Activated CD4-positive, alpha-beta T cell treated with anti-CD3 and anti-CD28 coated beads for 48 hours (primary cell): ENCODE measurements at places on chromosomes 11 and 22.

- DNase-seq = no peak
Measured at GRCh38 chr11:74662487-74663103, 68.6 kb downstream of the CHRDL2 start.

GRCh38 chr11:67657300-67657699, 6.8 kb upstream of the ACY3 start:
- DNase-seq = no peak

DNA sequence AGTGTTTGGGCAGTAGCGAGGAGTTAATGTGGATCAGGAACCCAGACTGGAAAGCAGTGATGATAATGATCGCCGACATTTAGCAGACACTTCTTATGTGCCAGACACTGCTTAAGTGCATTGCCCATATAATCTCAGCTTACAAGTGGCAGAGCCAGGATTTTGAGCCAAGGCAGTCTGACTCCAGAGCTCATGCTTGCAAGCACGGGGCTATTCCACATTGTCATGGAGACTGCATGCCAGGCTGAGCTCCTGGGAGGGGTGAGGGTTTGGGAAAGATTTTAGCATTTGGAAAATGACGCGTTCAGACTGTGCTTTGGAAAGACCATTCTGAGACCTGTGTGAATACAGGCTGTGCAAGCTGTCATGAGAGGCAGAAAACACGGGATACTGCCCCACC, 302.7 kb downstream of the DDX10 start:
- no peak for DNase-seq

- DNase-seq = no peak
Measured at GRCh38 chr11:92656783-92657182, 312.7 kb upstream of the MTNR1B start.

DNA sequence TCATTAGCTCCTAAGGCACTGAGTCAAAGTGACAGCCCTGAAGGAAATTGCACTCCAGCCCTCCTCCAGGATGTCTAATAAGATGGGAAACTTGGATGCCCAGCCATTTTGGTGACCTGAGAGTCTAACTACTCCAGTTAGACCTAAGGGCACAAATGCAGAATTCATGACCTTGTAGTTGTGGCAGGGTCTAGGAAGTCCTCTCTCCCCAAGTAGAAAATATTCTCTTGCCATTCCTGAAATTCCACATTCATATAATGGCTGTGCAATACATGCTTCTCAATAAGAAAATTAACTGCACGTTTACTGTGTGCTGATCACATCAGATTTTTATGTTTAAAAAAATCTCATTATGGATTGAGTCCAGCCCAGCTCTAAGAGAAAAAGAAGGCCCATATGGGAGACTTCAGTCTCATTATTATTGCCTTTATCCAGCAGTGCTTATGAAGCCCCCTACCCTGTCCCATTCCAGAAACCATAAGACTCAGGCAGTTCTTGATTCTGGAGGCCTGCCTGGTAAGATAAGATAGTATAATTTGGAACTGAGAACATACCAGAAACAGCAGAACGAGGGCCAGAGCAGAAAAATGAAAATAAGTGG, 133.7 kb upstream of the LDLRAD3 start:
- no peak for DNase-seq

GRCh38 chr22:42860968-42861367, 3.9 kb upstream of the ARFGAP3 start:
- no peak for DNase-seq

GRCh38 chr22:39205344-39206021, 39.3 kb downstream of the PDGFB start:
- peak; percentile 22 for DNase-seq

GRCh38 chr11:129610545-129610944, 205.1 kb upstream of the TMEM45B start:
- DNase-seq = no peak

GRCh38 chr22:22180738-22181285, 63.8 kb upstream of the VPREB1 start:
- DNase-seq = no peak

DNA sequence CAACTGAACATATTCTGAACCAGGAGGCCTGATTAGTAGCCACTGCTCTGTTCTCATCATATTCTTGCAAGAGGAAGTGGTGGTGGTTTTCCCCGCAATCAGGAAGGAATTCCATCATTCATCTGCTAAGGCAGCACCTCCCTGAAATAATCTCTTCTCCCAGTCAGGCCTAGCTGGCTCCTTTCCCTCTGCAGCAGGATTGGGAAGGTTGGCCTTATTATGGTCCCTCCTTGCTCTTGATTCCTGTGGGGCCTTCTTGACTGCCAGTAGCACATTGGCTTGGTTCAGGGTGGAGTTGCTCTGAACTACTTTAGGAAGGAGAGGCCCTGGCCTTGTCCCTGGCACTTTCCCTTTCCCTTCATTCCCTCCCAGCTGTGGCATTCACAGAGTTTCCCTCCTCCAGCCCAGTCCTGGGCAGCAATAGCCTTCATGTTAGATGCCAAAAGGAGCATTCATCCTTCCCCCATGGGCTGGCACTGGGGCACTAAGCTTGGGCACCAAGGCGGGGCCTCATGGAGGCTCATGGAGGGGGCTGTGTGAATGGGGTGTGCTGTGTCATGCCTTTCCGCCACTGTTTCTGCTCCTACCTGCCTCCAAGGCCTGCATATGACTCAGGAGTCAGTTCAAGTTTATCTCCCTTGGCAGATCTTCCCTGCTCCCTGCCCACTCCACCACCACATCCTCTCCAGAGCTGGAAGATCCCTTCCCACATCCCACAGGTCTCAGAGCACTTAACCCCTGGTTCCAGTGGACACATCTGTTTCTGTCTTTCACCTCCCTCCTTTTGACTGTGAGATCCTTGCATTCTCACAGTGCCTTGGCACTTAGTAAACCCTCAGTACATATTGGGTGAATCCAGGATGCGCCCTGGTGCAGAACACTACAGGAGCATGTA, 27.6 kb upstream of the CD44 start:
- DNase-seq = no peak

DNA sequence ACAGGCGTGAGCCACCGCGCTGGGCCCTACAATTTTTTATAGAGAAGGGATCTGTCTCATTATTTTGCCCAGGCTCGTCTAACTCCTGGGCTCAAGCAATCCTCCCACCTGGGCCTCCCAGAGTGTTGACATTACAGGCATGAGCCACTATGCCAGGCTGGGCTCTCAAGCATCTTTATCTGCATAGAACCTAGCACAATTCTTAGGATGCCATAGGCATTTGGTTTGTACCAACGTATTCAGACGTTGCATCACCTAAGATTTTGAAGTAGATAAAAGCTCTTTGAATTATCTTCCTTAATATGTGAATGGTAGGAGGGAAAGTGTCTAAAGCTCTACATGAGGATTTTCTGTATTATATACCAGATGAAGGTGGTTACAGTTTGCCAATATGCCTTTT, 30.5 kb downstream of the RTN3 start:
- DNase-seq = no peak

GRCh38 chr11:67117672-67118180, 1.3 kb upstream of the KDM2A start:
- peak; percentile 68 for DNase-seq

DNA sequence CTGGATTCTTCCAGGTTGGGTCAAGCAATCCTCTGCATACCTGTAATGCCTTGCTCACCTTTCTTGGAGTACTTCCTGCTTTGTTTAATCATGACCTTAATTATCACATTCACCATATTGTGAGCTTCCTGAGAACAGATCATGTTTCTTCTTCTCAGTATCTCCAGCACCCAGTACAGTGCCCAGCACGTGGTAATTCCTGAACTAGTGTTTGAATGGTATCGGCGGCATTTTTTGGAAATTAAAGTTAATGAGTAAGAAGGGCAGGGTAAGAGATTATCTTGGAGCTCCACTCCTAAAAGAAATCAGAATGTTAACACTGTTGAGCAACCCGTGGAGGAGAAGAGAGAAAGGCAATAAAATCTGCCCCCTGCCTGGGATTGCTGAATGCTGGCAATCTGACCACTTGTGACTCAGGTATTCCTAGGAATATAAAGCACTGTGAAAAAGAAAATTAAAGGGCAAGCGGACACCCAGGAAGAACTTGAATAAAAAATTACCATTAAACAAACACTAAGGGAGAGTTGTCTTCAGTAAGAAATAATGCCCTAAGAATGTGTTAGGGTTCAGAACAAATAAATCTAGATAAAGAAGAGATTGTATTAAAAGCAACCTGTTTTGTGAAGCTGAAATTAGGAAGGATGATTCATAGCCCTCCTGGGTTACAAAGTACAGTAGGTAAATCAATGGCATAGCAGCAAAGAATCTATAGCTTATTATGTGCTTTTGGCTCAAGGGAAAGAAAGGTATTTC, 92.9 kb downstream of the PDHX start:
- DNase-seq = no peak

DNA sequence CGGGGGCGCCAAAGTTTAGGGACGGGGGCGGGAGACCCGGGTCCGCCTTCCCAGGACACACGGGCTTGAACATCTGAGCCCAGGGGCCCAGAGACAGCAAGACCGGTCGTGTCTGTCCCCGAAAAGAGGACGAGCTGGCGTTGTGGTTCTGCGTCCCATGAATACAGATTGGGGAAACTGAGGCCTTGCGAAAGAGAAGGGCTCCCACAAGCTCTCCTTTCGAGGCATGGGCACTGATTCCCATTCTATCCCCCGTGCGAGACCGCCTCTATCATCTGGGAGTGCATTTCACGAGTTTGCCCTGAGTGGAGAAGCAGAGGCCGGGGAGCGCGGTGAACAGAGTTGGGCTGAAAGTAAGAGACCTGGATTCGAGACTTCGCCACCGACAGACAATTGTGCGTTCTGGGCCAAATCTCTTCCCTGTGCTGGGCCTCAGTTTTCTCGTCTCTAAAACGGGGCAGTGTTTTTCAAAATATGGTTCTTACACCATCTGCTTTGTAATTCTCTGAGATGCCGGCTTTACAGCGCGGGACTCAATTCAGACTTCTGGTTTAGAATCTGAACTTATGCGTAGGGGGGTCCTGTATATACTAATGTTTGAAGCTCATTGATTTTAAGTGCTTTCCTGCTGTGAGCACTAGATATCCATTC, 471 bp downstream of the RNF185 start:
- peak; percentile 17 for DNase-seq

GRCh38 chr11:16049611-16050010, 306.7 kb downstream of the SOX6 start:
- DNase-seq = no peak

- peak; percentile 61 for DNase-seq
Measured at GRCh38 chr11:66417000-66417399, 3.8 kb upstream of the NPAS4 start.

GRCh38 chr11:47886096-47886495, 37.9 kb upstream of the NUP160 start:
- no peak for DNase-seq

DNA sequence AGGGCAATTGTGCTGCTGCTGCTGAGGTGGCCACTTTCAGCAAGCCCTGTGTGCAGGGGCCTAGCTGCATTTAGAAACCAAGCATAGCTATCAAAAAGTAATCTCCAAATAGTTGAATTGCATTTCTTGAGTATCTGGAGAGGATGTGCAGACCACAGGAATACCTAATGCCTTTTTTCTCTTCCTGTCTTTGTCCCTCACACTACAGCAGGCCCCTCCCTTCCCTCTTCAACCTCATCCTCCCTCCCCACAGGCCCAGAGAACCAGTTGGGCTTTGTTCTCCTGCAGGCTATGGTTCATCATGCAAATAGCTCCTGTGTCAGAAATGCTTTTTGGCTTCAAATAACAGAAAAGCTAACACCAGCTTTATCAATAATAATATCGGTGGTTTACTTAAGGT, 47.7 kb downstream of the DKK3 start:
- no peak for DNase-seq

GRCh38 chr11:44659641-44660040, 67.1 kb upstream of the TSPAN18 start:
- no peak for DNase-seq

DNA sequence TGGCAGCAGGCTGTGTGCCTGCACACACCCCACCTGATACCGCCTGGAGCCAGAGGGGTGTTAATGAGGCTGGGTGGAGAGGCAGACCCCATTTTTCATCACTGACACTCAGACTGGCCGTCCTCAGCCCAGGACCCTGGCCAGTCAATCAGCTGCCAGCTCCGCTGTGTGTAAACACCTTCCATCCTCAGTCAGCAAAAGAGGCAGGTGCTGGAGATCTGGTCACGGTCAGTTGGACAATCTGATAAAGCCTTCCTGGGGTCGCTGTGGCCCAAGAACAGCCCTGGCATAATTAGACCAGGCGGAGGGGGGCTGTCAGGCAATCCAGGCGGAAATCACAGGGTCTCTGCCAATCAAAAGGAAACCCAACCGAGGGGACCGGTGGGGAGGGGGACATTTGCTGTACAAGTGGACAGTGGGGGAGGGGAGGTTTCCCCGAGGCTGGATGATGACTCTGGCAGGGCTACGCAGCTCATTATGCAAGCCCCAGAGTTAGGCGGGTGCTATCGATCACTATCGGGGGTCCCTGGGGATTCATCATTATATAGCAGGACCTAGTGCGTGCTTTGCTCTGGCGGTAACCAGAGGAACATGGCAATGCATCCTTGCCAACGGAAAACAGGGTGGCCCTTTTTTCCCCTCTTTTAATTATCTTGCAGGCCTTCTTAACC, 72.9 kb downstream of the ABTB2 start:
- no peak for DNase-seq

DNA sequence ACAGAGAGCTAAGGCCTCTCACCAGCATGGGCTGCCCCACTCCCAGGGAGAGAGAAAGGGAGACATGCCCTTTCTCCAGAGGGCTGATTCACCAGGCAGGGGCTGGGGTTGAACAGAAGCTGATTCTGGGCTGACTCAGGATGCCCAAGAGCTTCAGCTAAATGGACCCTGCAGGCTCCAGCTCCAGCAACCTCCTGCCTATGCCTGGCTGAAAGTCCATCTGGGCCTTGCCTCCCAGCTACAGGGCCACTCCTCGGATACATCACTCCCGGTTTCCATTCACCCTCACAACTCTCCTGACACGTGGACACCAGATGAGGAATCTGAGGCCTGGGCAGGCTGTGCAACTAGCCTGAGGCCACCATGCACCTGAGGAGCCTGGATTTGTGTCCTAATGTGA, 215.5 kb downstream of the BUD13 start:
- DNase-seq = no peak

GRCh38 chr22:48795664-48796063, 1032.0 kb downstream of the BRD1 start:
- DNase-seq = no peak

DNA sequence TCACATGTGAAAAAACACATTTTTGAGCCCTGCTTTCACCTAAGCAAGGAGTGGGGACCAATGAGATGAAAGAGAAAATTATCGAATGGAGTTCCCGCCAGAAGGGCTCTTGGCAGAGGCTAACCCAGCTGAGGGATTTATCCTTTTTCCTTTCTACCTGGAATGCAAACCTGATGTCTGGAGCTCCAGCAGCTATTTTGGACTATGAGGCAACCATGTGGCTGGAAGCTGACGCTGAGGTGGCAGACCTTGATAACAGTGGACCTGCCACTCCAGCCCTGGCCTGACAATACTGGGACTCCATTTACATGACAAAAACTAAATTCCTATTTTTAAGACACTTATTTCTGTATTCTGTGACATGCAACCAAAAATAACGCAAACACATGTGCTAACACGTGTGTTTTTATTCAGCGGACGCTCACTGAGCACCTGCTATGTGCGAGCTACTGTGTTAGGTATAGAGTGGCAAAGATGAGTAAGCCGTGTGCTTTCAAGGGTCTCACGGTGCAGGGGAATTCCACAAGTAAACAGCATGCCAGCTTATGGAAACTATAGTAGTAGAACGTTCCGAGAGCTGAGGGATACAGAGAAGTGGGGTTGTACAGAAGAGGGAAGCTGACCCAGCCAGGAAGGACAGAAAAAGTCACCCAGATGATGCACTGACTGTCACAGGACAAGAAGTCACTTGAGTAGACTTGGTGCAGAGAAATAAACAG, 19.1 kb upstream of the ISX start:
- no peak for DNase-seq

- no peak for DNase-seq
Measured at GRCh38 chr11:120682866-120683265, 171.3 kb downstream of the GRIK4 start.
